ENCODE measurements at places on chromosomes 2 and 18.

- H3K27ac ChIP-seq: no peak overlapping the region
- H3K27me3 ChIP-seq: no peaks in the 10 kb centered on the region
- H3K36me3 ChIP-seq: peaks cover 8% of the 10 kb centered on the region
Measured at GRCh38 chr2:174717916-174718315, 46.4 kb downstream of the CHRNA1 start.

GRCh38 chr2:61710711-61711110 lies 143.1 kb downstream of the FAM161A start:
- H3K36me3 ChIP-seq: no peaks in the 10 kb centered on the region
- H3K27me3 ChIP-seq: no peaks in the 10 kb centered on the region
- no peak for DNase-seq
- no peaks in the 10 kb centered on the region for H3K4me1 ChIP-seq
- H3K4me3 ChIP-seq: no peak overlapping the region
- no peak overlapping the region for H3K27ac ChIP-seq

DNA sequence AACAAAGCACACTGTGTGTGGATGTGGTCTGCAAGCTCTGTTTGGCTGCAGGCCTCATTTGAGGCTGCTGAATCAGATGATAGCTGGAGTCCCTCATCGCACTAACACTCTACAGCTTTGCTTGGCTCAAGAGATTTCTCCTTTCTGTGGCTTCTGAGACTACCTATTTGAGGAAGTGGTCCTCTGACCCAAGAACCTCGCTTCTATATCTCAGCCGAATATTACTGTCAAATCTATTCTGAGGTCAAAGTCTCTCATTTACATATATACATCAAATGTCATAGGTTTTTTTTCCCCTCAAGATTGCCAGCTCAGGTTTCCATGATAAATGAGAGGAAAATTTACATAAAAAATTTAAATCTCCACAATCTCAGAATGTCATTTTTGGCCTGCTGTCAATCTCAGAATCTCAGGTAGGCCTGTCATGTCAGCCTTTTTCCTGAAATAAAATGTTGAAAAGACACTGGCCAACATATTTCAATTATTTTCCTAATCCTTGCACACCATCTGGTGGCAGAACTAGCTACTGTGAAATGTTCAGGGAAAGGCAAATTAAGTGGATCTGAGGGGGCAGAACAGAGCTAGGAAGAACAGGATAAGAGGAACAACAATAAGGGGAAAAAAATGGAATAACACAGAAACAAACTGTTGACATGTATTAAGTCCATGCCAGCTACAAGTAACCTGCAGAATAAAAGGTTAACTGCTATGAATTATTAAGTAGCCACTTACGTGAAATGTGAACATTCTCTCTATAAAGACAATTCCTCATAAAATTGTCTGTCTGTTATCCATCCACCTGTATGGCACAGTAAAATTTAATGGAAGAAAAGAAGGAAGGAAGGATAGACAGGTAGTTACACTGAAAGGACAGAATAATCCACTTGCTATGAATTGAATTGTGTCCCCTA lies 39.3 kb downstream of the AP1S3 start:
- no peaks in the 10 kb centered on the region for H3K27me3 ChIP-seq
- no peak overlapping the region for H3K27ac ChIP-seq
- H3K4me3 ChIP-seq: no peak overlapping the region
- no peak for DNase-seq
- no peaks in the 10 kb centered on the region for H3K4me1 ChIP-seq
- no peaks in the 10 kb centered on the region for H3K36me3 ChIP-seq

GRCh38 chr2:150425121-150425955 lies 62.1 kb downstream of the RND3 start:
- peaks cover 2% of the 10 kb centered on the region for H3K36me3 ChIP-seq
- peak overlapping the region; percentile 55 for H3K4me3 ChIP-seq
- H3K4me1 ChIP-seq: peaks cover 45% of the 10 kb centered on the region
- no peaks in the 10 kb centered on the region for H3K27me3 ChIP-seq
- DNase-seq: peak; percentile 20

DNA sequence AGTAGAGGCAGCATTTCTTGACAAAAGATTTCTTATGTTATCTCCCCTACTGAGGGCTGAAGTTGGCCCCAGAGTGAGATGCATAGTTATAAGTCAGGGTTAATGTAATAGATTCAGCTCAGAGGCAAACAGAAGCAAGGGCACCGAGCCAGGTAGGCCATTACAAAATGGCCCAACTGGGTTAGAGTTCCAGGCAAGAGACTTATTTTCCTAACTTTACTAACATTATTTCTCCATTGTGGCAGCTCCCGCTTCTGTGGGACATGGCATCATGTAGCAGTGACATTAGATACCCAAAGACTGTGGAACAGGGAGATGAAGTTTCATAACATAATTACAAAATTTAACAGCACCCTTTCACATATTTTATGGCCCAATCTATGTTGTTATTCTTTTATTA lies 27.1 kb downstream of the TSPYL6 start:
- H3K27me3 ChIP-seq: no peaks in the 10 kb centered on the region
- no peak for DNase-seq
- no peak overlapping the region for H3K27ac ChIP-seq
- no peak overlapping the region for H3K4me3 ChIP-seq
- peaks cover 3% of the 10 kb centered on the region for H3K36me3 ChIP-seq

All from neural crest cell (in vitro differentiated cells).